ENCODE measurements at places on chromosomes 1 and 21.
A peak's percentile ranks its signal among the peaks of the same experiment; 100 is the strongest.

DNA sequence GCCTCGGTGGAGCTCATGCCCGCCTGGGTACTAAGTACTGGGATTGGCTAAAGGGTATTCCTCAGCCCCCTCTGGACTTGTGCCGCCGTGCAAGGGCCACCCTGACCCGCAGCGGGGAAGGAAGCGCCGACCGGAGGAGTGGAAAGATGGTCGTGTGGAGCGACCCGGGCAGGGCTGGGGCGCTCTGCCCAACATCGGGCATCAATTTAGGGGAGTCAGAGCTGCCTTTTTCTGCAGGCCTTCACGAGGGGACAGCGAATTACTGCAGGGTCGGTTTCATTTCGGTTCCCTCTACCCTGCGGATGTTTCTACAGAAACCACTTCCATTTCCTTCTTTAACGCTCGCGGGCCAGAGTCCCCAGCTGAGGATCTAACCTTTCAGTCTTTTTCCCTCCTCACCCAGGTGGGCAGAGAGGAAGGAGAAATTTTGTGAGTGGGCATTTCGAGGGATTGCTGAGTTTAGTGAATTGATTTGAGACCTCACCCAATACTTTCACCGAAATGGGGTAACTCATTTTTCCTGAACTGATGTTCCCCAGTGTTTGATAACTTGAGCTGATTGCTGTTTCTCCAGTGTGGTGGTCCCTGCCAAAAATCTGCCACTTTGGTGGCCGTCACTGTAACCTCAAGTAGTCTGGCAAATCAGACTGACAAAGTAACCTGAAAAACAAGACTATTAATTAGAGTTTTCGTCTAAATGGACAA, 1.1 kb downstream of the TOR1AIP1 start:
- peak overlapping the region; percentile 87 for H3K4me3 ChIP-seq
- H3K27ac ChIP-seq = peak overlapping the region; percentile 100
- no peaks in the 10 kb centered on the region for H3K4me1 ChIP-seq

- H3K27ac ChIP-seq = peak overlapping the region; percentile 87
- peaks cover 12% of the 10 kb centered on the region for H3K4me1 ChIP-seq
- H3K27me3 ChIP-seq = peaks cover 2% of the 10 kb centered on the region
- no peak overlapping the region for H3K4me3 ChIP-seq
- DNase-seq = no peak
- H3K36me3 ChIP-seq = no peaks in the 10 kb centered on the region
These were observed 47.1 kb upstream of the COL6A2 start for GRCh38 chr21:46050668-46051378.

DNA sequence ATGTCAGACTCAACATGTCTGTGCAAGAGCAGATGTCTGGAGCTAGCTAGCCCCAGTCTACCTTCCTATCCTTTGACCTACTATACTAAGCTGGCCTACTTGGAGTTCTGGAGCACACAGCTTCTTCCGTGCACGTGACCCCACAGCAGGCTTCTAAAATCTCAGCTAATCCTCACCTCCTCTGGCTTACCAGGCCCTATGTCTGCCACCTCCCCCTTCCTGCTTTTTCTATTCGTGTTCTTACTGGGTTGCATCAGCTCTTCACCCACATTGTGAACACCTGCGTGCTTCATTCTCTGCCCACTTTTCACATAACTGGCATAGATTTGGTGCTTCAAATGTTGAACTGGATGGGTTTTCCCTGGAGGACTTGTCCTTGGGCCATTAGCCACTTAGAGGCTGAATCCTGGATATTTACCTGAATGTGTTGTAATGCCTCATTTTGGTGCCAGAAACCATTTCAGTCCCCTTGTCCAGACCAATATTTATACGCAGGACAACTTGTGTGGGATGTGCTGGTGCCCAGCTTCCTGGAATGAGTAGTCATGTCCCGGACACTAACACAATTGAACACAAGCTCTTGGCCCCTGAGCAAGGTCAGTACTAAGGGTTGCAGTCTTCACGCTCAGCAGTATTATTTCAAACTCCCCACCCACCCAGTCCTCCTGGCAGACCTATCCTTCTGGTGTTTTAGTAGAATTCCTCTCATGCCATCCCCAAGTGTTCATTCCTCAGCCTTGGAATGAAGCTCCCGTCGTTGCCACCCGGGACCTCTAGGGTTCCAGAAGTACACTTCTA, 24.0 kb downstream of the TENT5C start:
- H3K36me3 ChIP-seq = no peaks in the 10 kb centered on the region
- H3K4me1 ChIP-seq = no peaks in the 10 kb centered on the region
- no peak overlapping the region for H3K4me3 ChIP-seq
- H3K27ac ChIP-seq = no peak overlapping the region

- H3K36me3 ChIP-seq = no peaks in the 10 kb centered on the region
- peak overlapping the region; percentile 100 for H3K4me3 ChIP-seq
- no peaks in the 10 kb centered on the region for H3K27me3 ChIP-seq
- no peaks in the 10 kb centered on the region for H3K4me1 ChIP-seq
These were observed 27.8 kb upstream of the A3GALT2 start for GRCh38 chr1:33348676-33349080.

GRCh38 chr1:188670837-188671236, 1806.8 kb downstream of the BRINP3 start:
- no peaks in the 10 kb centered on the region for H3K36me3 ChIP-seq
- no peaks in the 10 kb centered on the region for H3K4me1 ChIP-seq
- H3K27me3 ChIP-seq = no peaks in the 10 kb centered on the region
- no peak overlapping the region for H3K4me3 ChIP-seq

DNA sequence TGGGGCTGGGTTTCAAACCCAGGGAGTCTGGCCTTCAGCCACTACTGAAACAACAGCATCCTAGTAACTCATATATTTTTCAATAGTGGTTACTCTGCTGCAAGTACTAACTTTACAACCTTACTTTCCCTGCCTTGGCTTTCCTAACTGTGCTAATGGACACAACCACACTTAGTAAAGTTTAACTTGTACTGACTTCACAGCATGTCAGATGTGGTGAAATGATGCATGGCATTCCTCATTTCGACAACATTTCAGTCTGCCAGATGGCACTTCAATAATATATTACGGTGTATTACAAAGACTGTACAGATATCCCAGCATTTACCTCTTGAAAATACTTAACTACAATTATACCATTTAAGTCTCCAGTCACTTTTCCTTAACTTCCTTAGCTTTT, 27.8 kb downstream of the LRRC7 start:
- no peak for DNase-seq
- H3K4me3 ChIP-seq = no peak overlapping the region
- no peaks in the 10 kb centered on the region for H3K27me3 ChIP-seq
- no peak overlapping the region for H3K27ac ChIP-seq
